ENCODE measurements at places on chromosomes 16 and 17. TPM values are rescaled to one million over a fixed set of nuclear protein-coding genes. Genes with fewer than 3 reads are reported as not detected.

- DNase-seq = no peak
Observed at GRCh38 chr17:30482555-30482954, 5.3 kb downstream of the GOSR1 start.

GRCh38 chr16:31092330-31092729, 2.3 kb downstream of the VKORC1 start:
- no peak for DNase-seq

- no peak for DNase-seq
Observed at GRCh38 chr17:39971076-39971603, 8.3 kb downstream of the GSDMA start.

DNA sequence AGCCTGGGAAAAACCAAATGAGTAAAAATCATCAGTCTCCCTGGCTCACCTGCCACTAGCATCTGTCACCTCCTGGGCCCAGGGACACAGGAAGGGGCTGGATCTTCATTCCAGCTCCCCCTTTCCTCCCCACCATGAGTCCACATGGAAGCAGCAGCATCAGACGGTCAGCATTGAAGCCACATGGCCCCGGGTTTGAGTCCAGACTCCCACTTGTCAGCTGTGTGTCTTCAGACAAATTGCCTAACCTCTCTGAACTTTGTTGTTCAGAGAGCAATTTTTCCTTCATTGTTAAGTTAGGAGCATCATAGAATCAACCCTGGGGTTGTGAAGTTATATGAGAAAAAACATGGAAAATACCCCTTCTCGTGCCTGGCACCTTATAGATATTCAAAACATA, 10.7 kb downstream of the CACNG4 start:
- DNase-seq = no peak

Gene COQ7
- total RNA-seq = 19.3 TPM

Gene NPIPB8
- not detected for total RNA-seq
